ENCODE measurements at places on chromosomes 12 and 14.

DNA sequence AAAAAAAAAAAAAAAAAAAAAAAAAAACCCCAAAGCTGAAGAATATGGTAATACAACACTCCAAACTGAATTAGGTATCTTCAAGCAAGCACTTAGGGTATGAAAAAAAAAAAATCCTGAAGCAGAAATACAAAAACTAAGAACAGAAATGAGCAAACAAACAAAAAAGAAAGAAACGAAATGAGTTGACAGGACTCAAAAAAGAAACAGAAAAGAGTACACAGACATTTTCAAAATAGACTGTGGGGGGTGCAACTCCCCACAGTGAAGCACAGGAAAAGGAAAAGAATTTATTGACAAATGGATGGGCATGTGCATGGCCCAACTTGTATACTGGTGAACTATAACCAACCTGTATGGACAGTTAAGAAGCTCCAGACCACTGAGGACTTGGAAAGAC lies 24.6 kb downstream of the RPS6KA5 start:
- no peak for DNase-seq

GRCh38 chr12:26906704-26907103 lies 31.1 kb downstream of the INTS13 start:
- DNase-seq, result no peak

GRCh38 chr14:105173901-105174894 lies 5.6 kb upstream of the JAG2 start:
- no peak for DNase-seq

DNA sequence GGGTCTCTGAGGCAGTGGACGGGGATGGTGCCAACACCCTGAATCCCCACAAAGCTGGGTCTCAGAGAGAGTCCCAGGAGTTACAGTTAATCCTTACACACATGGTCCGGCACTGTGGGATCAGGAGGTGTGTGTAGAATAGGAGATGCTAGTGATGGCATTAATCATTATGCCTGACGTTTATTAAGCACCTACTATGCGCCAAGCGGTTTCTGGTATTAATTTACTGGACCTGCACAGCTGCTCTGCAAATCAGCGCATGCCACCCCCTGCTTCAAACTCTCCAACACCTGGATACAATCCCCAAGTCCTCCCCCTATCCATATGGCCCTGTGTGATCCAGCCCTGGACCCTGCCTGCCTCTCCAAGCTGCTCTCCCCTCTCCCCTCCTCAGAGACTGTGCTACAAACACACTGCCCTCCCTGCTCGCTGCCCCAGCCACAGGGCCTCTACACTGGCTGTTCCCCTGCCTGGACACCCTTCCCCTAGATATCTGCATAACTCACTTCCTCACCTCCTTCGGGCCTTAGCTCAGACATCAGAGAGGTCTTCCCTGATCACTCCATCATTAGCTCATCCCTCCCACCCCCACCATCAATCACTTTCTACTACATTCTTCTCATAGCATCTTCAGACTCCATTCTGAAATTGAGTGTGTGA lies 86.0 kb downstream of the RFLNA start:
- DNase-seq, result no peak

DNA sequence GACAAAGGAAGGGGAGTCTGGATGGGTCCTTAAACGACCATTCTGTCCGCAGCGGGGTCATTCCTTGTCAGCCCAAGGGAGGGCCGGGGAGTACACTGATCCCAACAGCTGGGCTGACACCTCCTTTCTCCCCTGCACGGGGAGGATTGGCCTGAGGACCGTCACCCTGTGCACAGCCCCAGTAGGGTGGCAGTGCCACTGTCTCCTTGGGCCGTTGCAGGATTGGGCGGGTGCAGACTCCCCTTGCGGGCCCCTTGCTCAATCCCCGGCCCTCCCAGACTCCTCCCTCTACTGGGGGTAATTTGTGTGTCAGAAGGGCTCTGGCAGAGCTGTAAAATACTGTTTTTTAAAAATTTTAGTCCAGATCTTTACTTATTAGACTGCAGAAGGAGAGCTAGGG lies 12.6 kb upstream of the AMN start:
- DNase-seq, result no peak

DNA sequence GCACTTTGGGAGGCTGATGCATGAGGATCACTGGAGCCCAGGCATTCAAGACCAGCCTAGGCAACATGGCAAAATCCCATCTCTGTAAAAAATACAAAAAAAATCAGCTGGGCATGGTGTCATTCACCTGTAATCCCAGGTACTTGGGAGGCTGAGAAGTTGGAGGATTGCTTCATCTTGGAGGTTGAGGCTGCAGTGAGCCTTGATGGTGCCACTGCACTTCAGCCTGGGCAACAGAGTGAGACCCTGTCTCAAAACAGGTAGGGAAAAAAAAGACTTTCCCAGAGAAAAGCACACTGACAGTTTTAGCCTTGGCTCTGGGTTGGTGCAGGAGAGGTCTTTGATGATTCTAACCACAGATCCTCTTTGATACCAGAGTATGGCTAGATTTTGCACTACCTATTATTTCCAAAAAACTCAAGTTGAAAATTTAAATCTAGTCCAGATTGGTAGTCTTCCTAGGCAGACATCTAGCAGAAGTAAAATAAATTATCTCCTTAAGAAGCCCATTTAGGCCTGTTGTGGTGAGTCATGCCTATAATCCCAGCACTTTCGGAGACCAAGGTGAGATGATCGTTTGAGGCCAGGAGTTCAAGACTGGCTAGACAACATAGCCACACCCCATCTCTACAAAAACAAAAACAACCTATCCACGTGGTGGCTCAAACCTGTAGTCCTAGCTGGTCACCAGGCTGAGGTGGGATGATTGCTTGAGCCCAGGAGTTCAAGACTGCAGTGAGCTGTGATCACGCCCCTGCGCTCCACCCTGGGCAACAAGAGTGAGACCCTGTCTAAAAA lies 18.6 kb downstream of the LARP4 start:
- DNase-seq, result no peak

GRCh38 chr12:109264943-109265650 lies 44.0 kb downstream of the FOXN4 start:
- no peak for DNase-seq

- no peak for DNase-seq
Measured at GRCh38 chr12:11685716-11686115, 36.2 kb downstream of the ETV6 start.

GRCh38 chr12:63206909-63207308 lies 55.9 kb upstream of the AVPR1A start:
- no peak for DNase-seq

- no peak for DNase-seq
Measured at GRCh38 chr12:116242740-116243139, 34.8 kb downstream of the MED13L start.

DNA sequence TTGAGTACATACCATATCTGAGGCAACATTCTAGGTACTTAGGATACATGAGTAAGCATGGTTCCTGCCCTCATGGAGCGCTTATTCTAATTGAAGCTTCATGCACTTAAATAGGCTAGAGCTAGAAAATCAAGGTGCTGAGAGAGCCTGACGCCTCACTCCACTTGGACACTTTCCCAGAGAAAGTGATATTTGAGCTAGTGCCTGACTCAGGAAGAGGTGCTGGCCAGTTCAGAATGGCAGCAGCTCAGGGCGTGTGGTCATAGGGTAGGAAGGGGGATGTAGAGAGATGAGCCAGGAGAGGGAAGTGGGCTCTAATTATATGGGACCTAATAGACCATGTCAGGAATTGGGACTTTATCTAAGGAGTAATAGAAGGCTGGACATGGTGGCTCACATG lies 33.3 kb downstream of the TULP3 start:
- DNase-seq, result no peak

GRCh38 chr14:93788293-93788542 lies at the start of gene PRIMA1:
TSS of gene PRIMA1 (minus strand) at chr14:93788485. CDS start at chr14:93787718, 767 bp downstream.
- no peak for DNase-seq

GRCh38 chr14:73764406-73765280 lies 50.5 kb upstream of the PNMA1 start:
- DNase-seq, result no peak

DNA sequence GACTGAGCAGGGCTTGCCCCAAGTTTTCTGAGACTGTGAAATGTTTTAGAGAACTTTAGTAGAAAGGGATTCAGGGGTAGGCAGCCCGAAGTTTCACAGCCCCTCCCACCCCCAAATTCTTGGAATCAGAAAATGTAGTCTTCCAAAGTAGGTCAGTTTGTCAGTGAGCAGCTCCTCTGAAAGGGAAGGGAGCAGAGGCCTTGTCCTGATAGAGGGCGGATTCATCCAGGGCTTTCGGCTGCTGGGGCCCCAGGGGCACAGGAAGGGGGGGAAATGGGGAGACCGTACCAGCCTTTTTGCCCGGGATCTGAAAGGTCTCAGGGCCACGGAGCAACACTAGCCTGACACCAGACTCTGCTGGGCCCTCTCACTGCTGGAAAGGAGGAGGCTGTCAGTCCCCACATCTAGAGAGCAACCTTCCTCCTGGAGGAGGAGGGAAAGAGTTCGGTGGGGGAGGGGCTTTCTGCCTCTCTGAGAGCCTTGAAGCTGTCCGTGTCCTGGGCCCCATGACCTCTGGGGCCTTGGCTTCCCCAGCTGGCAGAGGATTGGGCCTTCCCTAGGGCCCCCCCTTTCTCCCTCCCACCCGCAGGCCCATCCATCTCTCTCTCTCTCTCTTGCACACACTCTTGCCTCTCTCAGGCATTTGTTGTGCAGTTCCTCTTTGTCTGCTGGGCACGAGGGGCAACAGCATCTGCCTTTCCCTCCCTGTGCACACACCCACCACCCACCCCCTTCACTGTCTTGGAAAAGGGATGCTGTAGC lies at the start of gene IKZF4:
TSS of gene IKZF4 (plus strand) at position 621 of the 762 bp plus-strand sequence. CDS start 451 bp downstream, outside the sequence.
- no peak for DNase-seq

- no peak for DNase-seq
Measured at GRCh38 chr14:69372146-69372545, 26.0 kb downstream of the ERH start.

DNA sequence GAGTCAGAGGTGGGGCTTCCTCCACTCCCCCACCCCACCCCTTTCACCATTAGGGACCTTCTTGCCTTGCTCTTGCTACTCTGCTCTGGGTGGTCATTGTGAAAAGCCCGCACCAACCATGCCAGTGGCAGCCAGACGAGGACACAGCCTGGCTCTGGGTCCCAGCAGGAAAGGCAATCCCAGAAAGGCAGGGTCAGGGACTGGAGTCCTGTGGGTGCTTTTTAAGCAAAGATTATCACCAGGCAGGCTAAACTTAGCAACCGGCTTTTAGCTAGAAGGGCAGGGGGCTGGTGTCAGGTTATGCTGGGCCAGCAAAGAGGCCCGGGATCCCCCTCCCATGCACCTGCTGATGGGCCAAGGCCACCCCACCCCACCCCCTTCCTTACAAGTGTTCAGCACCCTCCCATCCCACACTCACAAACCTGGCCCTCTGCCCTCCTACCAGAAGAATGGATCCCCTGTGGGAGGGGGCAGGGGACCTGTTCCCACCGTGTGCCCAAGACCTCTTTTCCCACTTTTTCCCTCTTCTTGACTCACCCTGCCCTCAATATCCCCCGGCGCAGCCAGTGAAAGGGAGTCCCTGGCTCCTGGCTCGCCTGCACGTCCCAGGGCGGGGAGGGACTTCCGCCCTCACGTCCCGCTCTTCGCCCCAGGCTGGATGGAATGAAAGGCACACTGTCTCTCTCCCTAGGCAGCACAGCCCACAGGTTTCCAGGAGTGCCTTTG lies 1.2 kb upstream of the GAPDH start:
- DNase-seq, result no peak

GRCh38 chr12:5364036-5364770 lies 67.7 kb upstream of the NTF3 start:
- DNase-seq, result no peak

DNA sequence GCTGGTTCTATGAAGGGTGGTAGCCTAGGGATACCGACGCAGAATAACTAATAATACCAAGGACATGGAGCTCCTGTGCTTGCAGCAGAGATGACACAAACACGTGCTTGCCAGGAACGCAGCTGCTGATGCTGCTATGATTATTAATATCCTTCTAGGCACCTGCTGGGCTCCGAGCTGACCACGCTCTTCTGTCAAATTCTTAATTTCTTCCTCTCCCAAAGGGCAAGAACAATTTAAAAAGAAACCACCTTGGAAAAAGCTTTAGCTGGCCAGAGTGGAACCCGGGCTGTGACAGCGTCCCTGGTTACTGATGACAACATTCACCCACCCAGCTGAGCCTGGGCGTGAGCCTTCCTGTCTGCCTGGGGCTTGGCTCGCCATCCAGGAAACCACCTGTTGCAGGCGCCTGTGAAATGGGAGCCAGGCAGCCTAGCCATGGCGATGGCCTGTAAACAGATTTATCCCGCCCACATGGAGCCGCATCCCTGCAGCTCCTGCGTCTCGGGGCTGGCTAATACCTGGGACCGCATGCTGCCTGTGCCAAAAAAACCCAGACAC lies 28.8 kb downstream of the CLMN start:
- DNase-seq, result no peak

- peak; percentile 80 for DNase-seq
Measured at GRCh38 chr12:121296618-121297434, at the start of gene CAMKK2. TSS of gene CAMKK2 (minus strand) at chr12:121296709. CDS start at chr12:121274526, 22,183 bp downstream.

GRCh38 chr14:71267007-71267513 lies 359.8 kb downstream of the PCNX1 start:
- no peak for DNase-seq

- no peak for DNase-seq
Measured at GRCh38 chr14:67352055-67352454, 7.5 kb downstream of the ATP6V1D start.

- no peak for DNase-seq
Measured at GRCh38 chr12:21655591-21655990, 2.1 kb downstream of the LDHB start.

- no peak for DNase-seq
Measured at GRCh38 chr12:14325716-14326343, 39.7 kb upstream of the ATF7IP start.

- DNase-seq, result no peak
Measured at GRCh38 chr12:91913651-91914050, 232.0 kb downstream of the BTG1 start.

GRCh38 chr14:100556936-100557505 lies 30.2 kb downstream of the BEGAIN start:
- no peak for DNase-seq

DNA sequence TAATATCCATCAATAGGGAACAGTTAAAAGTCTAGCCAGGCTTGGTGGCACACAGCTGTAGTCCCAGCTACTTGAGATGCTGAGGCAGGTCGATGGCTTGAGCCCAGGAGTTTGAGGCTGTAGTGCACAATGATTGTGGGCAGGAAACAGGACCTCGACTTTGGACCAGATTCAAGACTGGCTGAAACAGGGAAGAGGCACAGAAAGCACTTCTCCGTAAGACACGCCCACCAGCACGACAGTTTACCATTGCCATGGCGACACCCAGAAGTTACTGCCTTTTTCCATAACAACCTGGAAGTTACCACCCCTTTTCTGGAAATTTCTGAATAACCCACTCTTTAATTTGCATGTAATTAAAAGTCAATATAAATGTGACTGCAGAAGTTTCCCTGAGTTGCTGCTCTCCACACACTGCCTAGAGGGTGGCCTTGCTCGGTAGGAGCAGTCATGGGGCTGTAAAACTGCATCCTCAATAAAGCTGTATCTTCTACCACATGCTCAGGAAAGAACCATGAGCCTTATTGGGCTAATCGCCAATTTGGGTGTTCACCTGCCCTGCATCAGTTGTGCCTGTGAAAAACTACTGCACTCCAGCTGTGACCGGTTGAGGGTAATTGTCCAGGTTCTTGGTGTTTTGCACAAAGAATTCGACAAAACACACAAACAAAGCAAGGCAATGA lies 4.6 kb upstream of the LRRC23 start:
- no peak for DNase-seq

All from T follicular helper cell (primary cell).